Muscle of leg (tissue), 16 donors: ENCODE measurements at places on chromosomes 11 and 22. TPM values are rescaled to one million over a fixed set of nuclear protein-coding genes. Genes with fewer than 3 reads are reported as not detected.

MS4A3 gene
- total RNA-seq: 0.49 TPM

LZTR1 gene
- 34.2 TPM for total RNA-seq

- H3K27me3 ChIP-seq: no peaks in the 10 kb centered on the region
- no peak overlapping the region for H3K4me3 ChIP-seq
- H3K27ac ChIP-seq: no peak overlapping the region
- H3K4me1 ChIP-seq: peaks cover 27% of the 10 kb centered on the region
- peaks cover 67% of the 10 kb centered on the region for H3K36me3 ChIP-seq
- DNase-seq: no peak
Observed at GRCh38 chr11:123057661-123058305, 4.2 kb downstream of the HSPA8 start.

GRCh38 chr22:41842996-41843970 lies 10.4 kb downstream of the SREBF2 start:
- no peak overlapping the region for H3K27ac ChIP-seq
- H3K36me3 ChIP-seq: peaks cover 28% of the 10 kb centered on the region
- peaks cover 12% of the 10 kb centered on the region for H3K4me1 ChIP-seq
- no peak for DNase-seq
- H3K4me3 ChIP-seq: no peak overlapping the region
- no peaks in the 10 kb centered on the region for H3K27me3 ChIP-seq

GRCh38 chr22:35186492-35186891 lies 70.8 kb upstream of the HMGXB4 start:
- no peaks in the 10 kb centered on the region for H3K36me3 ChIP-seq
- DNase-seq: no peak
- no peaks in the 10 kb centered on the region for H3K27me3 ChIP-seq
- no peak overlapping the region for H3K4me3 ChIP-seq
